ENCODE measurements at places on chromosomes 1 and 21. TPM values are rescaled to one million over a fixed set of nuclear protein-coding genes. Genes with fewer than 3 reads are reported as not detected.

Gene RGS13
- total RNA-seq: 0.28 TPM

Gene GSTM1
- total RNA-seq: 12.9 TPM

Gene ZBTB17
- total RNA-seq: 30.7 TPM

Gene TCHHL1
- total RNA-seq: 0.05 TPM

Gene GIPC2
- 0.28 TPM for total RNA-seq

Gene APCS
- 0.05 TPM for total RNA-seq

Gene BNIPL
- total RNA-seq: 0.52 TPM

Gene CAMTA1
- 32.0 TPM for total RNA-seq

Gene SMPDL3B
- total RNA-seq: 0.76 TPM

Gene LYPD8
- 0.05 TPM for total RNA-seq

Gene SYCP1
- total RNA-seq: 0.05 TPM

Gene CD48
- total RNA-seq: 208 TPM

GRCh38 chr1:9869831-9870251 is 40.2 kb downstream of the CTNNBIP1 start:
- no peak for DNase-seq

- no peak for DNase-seq
Observed at GRCh38 chr1:228001738-228002535, 4.9 kb upstream of the WNT3A start.

DNA sequence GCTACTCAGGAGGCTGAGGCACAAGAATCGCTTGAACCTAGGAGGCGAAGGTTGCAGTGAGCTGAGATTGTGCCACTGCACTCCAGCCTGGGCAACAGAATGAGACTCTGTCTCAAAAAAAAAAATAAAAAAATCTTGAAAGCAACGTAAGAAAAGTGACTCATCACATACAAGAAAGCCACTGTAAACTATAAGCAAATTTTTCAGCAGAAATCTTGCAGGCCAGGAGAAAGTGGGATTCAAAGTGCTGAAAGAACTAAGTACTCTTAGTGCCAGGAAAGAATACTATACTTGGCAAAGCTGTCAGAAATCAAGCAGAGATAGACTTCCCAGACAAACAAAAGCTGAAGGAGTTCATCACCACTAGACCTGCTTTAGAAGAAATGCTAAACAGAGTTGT is 4.4 kb upstream of the HMGN1 start:
- DNase-seq: no peak

- no peak for DNase-seq
Observed at GRCh38 chr1:110643879-110644472, 30.8 kb downstream of the KCNA3 start.

GRCh38 chr1:209249785-209250440 is 333.6 kb upstream of the CAMK1G start:
- no peak for DNase-seq

- DNase-seq: no peak
Observed at GRCh38 chr1:23169727-23170335, 1.2 kb upstream of the LUZP1 start.

DNA sequence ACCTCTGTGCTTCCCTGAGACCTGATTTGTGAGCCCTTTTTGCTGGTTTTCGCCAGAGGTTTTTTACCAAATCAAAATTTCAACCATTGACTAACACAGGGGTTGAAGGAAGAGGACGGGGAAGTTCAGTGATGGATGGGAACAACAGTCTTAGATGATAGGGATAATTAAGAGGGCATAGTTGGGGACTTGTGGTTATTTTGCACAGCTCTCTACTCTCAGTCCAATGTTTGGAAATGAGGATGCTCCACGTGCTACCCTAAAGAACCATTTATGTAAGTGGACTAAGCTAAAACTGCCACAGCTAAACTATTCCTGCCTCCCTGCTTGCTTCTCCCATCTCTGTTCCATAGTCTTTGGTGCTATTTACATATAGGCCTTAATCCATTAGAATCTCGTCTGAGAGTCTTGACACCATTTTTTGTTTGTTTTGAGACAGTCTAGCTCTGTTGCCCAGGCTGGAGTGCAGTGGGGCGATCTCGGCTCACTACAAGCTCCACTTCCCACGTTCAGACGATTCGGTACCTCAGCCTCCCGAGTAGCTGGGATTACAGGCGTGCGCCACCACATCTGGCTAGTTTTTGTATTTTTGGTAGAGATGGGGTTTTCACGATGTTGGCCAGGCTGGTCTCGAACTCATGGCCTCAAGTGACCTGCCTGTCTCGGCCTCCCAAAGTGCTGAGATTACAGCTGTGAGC is 684 bp upstream of the MCL1 start:
- DNase-seq: no peak

GRCh38 chr1:119779869-119780356 is 11.2 kb upstream of the HMGCS2 start:
- no peak for DNase-seq

GRCh38 chr1:82625537-82625936 is 824.8 kb downstream of the ADGRL2 start:
- no peak for DNase-seq

DNA sequence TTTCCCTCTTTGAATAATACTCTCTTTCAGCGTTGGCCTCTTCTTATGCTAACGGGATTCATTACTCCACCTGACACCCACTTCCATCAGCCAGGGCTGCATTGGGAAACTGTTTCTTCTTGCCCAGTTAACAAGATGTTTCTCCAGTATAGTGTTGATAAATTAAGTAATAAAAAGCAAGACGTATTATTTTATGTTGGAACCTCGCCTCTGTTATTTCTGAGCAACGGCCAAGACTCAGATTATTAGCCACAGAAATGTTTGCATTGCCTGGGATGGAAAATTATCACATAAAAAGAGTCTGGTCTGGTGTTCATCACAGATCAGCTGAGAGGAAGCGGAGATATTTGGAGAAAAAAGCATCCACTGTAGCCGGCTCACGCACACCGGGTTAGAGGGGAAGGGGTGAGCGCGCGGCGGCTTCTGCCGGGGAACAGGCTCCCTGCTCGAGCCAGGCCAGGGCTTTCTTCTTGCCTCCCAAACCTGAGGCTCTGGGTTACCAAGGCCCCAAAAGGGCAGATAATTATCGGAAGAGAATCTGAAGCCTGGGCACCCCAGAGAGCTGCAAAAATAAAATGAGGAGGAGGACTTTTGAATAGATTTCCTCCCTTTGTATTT is 189.5 kb downstream of the PRDM16 start:
- DNase-seq: no peak

DNA sequence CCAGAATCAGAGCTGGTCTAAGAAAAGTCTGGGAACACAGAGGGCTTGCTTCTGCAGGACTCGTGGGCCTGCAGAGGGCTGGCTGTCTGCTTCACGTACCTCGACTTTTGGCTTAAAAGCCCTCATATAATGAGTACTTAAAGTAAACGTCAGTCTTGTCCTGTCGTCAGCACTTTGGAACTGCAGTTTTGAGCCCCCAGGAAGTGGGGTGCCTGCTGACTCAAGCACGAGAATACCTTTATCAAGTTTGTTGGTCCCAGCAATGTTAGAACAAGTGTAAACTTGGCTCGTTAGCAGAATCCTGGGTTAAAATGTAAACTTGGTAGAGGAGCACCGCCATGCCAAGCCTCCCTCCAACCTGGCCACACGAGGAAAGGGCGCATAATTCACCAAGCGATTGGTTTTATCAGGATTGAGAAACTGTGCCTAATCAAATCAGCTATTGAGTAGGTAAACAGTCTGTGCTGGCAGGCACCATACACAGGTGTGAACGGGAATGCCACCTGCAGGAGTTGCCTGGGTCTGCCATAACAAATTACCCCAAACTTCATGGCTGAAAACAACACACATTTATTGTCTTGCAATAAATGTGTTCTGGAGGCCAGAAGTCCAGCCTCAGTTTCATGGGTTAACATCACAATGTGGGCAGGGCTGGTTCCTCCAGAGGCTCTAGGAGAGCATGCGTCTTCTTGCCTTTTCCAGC is 45.0 kb upstream of the FHAD1 start:
- no peak for DNase-seq

GRCh38 chr21:16180614-16181013 is 450.8 kb downstream of the USP25 start:
- DNase-seq: no peak

- no peak for DNase-seq
Observed at GRCh38 chr1:246001142-246001836, 505.8 kb downstream of the SMYD3 start.

GRCh38 chr1:88472298-88472697 is 211.8 kb upstream of the PKN2 start:
- DNase-seq: no peak

All from thymus (tissue), 14 donors.